ENCODE measurements at places on chromosomes 1 and 21.

DNA sequence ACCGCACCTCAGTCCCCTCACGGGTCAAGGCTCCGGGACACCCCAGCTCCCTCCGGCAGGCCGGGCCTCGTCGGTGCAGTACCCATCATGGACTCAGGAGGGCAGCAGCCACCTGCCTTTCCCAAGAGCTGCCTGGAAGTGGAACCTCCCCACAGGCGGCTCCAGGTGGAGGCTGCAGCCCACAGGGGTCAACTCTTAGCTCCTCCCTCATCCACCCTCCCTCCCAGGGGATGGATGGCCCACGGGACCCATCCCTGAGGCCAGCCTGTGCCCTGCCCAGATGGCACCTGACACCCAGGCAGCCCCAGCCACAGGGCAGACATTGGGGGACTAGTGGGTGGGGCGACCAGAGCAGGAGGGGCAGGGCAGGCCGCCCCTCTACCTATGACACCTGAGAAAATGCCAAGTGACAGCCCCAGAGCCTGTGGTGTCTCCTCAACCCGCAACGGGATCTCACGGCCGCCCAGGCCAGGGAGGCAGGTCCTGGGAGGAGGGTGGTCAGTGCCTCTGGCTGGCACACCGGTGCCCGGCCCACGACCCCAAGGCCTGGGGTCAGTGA lies 1.2 kb upstream of the ARHGEF16 start:
- peak; percentile 50 for DNase-seq

DNA sequence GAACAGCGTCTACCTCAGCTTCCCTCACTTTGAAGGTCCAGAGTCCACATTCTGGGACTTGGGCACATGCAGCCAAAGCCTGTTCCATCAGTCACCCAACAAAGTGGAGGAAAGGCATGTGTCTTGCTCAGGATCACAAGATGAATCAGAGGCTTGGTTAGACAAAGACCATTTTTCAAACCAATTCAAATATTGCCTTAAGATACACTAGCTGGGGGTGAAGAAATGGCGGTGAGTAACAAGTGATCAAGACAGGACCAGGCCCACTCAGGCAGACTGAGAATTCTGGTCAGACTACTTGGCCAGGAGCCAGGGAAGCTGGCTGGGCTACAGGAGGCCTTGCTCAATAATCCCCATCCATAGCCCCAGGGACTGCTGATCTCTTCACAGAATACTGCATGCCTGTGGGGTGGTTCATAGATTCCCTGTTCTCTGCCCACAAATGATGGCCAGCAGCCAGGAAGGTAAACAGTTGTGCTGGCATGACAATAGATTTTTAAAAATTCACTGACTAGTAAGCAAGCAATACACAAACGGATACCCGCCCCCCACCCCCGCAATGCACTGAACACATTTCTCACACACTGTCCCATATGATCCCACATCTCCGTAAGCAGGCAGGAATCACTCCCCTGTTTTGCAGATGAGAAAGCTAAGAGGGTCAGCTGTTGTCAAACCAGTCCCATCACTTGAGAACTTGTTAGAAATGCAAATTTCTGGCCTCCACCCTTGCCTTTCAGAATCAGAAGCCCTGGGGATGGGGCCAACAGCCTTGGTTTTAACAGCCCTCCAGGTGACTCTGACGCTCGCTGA lies 27.2 kb downstream of the ERI3 start:
- no peak for DNase-seq

DNA sequence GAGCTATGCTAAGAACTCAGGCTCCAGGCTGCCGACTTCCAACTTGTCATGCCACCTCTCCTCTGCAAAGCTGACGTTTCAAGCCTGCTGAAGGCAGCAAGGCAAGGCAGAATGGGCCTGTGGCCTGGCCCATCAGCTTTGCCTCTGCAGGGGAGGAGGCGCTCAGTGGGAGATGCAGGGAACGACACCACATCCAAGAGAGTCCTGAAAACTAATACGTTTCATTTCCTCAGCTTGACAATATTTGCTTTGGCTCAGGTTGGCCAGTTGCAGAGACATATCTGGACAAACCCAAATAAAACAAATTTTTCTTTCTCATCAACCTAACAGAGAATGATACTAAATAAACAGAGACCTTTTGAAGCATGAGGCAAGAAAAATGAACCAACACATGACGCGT lies 35.3 kb downstream of the BEND5 start:
- DNase-seq, result no peak

DNA sequence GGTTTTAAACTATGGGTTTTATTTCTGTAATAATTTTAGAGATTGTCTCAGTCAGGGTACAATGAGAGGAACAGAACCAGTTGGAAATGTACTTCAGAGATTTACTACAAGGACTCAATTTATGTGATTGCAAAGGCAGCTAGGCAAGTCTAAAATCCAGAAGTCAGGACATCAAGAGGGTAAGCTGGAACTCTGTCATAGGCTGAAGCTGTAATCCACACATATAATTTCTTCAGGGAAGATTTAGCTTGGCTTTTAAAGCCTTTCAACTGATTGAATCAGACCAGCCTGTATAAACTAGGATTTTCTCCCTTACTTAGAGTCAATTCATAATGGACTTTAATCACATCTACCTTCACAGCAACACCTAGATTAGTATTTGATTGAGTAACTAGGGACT lies 24.3 kb upstream of the LELP1 start:
- DNase-seq, result no peak
